ENCODE measurements at places on chromosomes 7 and 10.

GRCh38 chr10:124700293-124701037 lies 43.7 kb downstream of the FAM53B start:
- DNase-seq: no peak

GRCh38 chr7:99102809-99103690 lies 40.9 kb downstream of the SMURF1 start:
- DNase-seq: no peak

- no peak for DNase-seq
Measured at GRCh38 chr10:70715853-70716795, 43.8 kb downstream of the ADAMTS14 start.

GRCh38 chr10:113518816-113519591 lies 33.8 kb upstream of the HABP2 start:
- DNase-seq: no peak

- DNase-seq: no peak
Measured at GRCh38 chr7:108103558-108104298, 26.4 kb downstream of the LAMB4 start.

DNA sequence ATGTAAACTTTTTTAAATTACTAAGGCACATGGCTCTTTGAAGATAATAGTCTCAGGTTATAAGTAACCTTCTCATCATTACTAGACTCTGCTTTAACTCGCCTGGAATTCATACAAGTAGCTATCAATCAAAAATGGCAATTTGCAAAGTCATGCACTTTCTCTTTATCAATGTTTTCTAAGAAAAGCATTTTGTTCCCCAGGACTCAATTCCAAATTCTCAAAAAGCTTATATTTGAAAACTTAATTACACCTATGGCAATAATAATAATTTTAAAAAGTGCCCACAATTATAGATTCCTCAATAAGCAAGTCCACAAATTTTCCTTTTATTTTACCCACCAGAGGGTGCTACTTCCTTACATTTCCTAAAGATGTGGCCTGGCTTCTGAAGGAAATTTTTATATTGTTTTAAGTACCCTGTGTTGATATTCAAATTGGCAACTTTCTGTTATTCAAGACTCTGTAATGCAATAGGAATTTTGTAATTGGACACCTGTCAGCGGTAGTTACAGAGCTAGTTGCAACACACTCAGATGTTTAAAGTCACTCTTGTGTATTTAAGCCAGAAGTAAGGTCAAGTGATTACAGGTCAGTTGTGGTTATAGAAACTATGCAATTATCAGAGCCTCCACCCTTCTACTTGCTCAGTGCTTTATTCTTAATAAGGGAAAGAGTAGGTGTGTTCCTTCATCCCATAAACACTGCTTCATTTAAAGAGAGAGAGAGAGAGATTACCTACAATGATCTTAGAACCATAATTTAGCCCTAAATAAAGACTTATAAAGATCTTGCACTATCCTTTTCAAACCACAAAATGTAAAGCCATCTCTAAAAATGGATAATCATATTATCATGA lies 47.1 kb upstream of the HYAL4 start:
- no peak for DNase-seq

DNA sequence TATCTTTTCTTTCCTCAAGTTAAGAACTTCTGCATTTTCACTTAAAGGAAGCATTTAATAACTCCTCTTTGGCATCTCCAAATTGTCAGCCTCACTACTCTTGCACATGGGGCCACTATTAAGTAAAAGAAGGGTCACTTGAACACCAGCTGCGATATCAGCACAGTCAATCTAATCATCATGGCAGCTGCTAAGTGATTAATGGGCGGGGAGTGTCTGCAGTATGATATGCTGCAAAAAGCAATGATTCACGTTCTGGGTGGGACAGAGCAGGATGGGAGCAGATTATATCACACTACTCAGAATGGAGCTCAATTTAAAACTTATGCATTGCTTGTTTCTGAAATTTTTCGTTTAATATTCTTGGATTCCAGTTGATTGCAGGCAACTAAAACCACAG lies 447.4 kb upstream of the PFKP start:
- no peak for DNase-seq

DNA sequence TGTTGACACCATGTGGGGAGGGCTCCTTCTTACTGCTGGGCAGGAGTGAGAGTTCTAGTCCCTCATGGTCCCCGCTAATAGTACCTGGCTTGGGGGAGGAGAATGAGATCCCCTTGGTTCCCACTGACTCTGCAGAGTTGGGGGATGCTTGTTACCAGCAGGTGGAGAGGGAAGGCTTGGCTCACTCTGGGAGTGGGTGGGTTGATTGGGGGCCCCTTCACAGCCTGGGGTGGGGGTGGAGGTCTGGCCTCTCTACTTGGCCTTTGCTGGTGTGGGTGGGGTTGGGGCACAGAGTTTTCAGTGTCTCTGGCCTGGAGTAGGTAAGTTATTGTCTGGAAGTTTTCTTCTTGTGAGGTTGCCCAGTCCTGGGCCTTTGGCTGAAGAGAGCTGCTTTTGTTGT lies 31.9 kb downstream of the ADCY1 start:
- no peak for DNase-seq

DNA sequence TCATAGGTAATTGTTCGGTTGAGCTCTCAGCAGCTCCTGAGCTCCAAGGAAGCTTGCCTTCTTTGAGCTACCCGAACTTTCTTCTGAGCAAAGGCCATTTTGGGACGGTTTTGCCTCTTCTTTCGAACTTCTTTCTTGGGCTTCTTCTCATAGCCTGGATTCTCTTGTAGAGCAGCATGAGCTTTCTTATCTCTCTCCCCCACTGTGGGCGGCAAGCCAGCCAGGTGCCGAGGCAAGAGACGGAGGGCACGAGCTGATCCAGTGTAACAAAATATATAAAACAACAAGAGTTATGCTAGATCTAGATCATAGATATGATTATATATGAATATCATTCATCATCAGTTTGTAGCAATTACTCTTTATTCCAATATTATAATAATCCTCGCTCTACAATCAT lies 16.5 kb upstream of the KNDC1 start:
- peak; percentile 31 for DNase-seq

- no peak for DNase-seq
Measured at GRCh38 chr10:80154978-80155695, 22.6 kb downstream of the PLAC9 start.

Measured in lower lobe of right lung (tissue), 2 donors.